ENCODE measurements at places on chromosomes 4 and X. TPM values are rescaled to one million over a fixed set of nuclear protein-coding genes. Genes with fewer than 3 reads are reported as not detected.

GRCh38 chrX:1300449-1300848, 31.8 kb downstream of the CSF2RA start:
- no peaks in the 10 kb centered on the region for H3K27me3 ChIP-seq
- no peaks in the 10 kb centered on the region for H3K36me3 ChIP-seq
- H3K27ac ChIP-seq: no peak overlapping the region
- no peaks in the 10 kb centered on the region for H3K4me1 ChIP-seq
- no peak for DNase-seq

GRCh38 chrX:67648361-67648760, 104.5 kb downstream of the AR start:
- H3K27ac ChIP-seq: no peak overlapping the region
- no peaks in the 10 kb centered on the region for H3K36me3 ChIP-seq
- no peak for DNase-seq
- no peaks in the 10 kb centered on the region for H3K4me1 ChIP-seq
- H3K27me3 ChIP-seq: no peaks in the 10 kb centered on the region

DNA sequence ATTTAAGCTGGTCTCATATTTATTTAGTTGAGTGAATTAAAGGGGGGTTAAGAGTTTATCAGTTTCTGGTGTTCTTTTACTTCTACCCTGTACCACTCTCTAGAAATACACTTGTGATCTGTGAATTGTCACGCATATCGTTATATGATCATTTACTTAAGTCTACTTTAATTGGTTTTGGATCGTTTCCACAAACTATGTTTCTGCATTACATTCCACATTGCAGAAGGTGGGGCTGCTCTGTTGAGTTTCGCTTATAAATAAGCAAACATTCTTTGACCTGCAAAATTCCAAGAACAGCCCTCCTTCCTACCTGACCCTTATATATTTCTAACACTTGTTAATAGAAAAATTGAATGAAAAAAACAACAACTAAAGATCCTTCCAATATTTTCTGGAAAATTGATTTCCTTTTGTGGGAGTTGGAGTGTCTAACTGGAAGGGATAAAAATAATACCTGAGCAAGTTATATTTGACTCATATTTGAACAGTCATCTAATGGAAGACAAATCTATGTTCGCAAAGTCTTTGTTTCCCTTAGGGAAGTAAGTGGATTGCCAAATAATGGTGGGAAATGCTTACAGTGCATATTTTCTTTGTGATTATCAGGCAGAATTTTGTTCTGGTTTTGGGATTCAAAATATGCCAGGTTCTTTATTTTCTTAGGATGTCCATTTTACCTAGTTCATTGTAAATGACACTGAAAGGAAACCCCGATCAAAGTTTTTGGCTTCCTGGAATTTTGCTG, 152.7 kb downstream of the RELL1 start:
- DNase-seq: no peak
- no peaks in the 10 kb centered on the region for H3K36me3 ChIP-seq
- H3K4me1 ChIP-seq: peaks cover 4% of the 10 kb centered on the region
- H3K27me3 ChIP-seq: no peaks in the 10 kb centered on the region

GRCh38 chr4:6442555-6442954, 29.9 kb downstream of the PPP2R2C start:
- H3K27ac ChIP-seq: no peak overlapping the region
- H3K36me3 ChIP-seq: no peaks in the 10 kb centered on the region
- no peaks in the 10 kb centered on the region for H3K4me1 ChIP-seq
- no peak for DNase-seq
- no peaks in the 10 kb centered on the region for H3K27me3 ChIP-seq
- no peak overlapping the region for H3K4me3 ChIP-seq

- no peak for DNase-seq
- no peaks in the 10 kb centered on the region for H3K36me3 ChIP-seq
- no peaks in the 10 kb centered on the region for H3K4me1 ChIP-seq
- H3K27me3 ChIP-seq: no peaks in the 10 kb centered on the region
- no peak overlapping the region for H3K27ac ChIP-seq
Measured at GRCh38 chrX:7050271-7050670, 97.2 kb upstream of the STS start.

DNA sequence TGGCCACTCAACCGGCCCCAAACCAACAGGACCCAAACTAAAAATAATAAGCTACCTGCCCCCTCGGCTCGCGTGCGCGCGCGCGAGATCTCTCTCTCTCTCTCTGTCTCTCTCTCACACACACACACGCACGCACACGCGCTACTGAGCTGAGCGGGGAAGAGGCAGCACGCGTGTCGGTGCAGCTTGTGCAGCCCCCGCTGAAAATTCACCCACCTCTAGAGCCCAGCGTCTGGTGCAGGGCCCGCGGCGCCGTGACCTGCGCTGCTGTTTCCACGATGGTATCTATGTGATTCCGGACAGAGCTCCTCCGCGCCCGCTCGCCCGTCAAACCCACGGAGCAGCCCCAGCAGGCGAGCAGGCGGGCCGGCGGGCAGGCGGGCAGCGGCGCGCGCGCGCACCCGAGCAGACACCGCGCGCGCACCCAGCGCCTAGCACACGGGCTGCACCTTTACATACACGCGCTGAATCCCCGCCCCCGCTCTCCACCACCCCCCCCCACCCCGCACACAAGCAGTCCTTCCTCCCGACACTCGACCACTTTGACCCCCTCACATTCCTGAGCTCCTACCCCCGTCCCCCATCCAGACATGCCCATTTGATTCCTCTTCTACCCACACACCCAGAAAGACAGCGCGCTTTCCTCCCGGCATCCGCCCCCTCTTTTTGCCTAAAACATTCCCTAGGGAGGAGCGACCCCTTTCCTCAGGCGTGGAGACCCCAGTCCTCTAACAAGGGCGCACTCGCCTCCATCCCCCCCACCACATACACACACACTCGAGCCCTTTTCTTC, 1.0 kb downstream of the SLITRK4 start:
- no peak overlapping the region for H3K27ac ChIP-seq
- H3K4me3 ChIP-seq: peak overlapping the region; percentile 35
- H3K4me1 ChIP-seq: no peaks in the 10 kb centered on the region

- no peaks in the 10 kb centered on the region for H3K27me3 ChIP-seq
- no peaks in the 10 kb centered on the region for H3K36me3 ChIP-seq
- H3K27ac ChIP-seq: no peak overlapping the region
- H3K4me1 ChIP-seq: peaks cover 5% of the 10 kb centered on the region
- no peak overlapping the region for H3K4me3 ChIP-seq
- DNase-seq: no peak
Measured at GRCh38 chr4:158538911-158539310, 17.2 kb downstream of the RXFP1 start.

- no peak for DNase-seq
- no peaks in the 10 kb centered on the region for H3K36me3 ChIP-seq
- H3K4me1 ChIP-seq: no peaks in the 10 kb centered on the region
- no peaks in the 10 kb centered on the region for H3K27me3 ChIP-seq
- H3K27ac ChIP-seq: no peak overlapping the region
Measured at GRCh38 chrX:46198858-46199257, 346.4 kb downstream of the ZNF674 start.

DNA sequence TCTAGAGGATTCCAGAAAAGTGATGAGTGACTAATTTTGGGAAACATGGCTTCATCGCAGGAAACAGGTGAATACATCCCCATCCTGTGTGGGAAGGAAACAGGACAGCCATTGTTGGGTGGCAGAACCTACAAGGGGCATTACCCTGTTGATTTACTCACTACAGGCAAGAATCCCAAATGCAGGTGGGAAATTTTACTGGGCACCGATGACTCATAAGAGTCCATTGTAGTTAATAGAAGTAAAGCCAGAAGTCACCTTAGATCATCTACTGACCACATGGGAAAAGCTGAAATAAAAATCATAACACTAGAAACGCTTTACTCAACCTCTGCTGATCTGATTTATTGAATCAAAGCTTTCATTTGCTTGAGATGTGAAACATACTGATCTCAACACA, 136.4 kb downstream of the TRIML1 start:
- no peak overlapping the region for H3K4me3 ChIP-seq
- DNase-seq: no peak
- no peak overlapping the region for H3K27ac ChIP-seq
- no peaks in the 10 kb centered on the region for H3K4me1 ChIP-seq

DNA sequence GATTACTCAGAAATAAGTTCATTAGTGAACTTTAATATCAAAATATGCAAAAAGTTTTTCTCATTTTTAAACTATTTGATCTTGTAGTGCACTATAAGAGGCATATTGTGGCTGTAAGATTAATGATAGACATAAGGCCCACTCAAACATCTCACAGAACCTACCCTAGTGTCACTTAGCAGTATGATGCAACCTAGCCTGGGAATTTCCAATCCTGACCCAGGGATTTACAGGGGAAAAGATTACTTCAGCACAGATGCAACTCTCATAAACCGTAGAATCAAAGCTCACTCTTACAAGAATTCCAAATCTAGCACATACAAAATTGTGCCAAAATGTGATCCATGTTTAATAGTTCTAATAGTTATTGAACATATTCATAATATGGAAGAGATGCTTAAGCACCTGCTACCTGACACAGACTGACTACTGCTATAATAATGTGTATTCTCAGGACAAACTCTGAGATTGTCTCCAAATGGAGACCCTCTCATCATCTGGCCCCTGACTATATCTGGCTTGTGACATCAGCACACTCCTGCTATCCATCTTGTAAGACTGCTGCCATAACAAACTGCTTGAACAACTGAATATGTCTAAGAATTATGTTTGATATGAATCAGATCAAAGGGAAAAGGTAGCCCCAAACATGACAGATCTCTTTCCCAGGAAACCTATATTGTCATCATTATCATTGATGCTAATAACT, 271.9 kb downstream of the PABPC4L start:
- H3K4me3 ChIP-seq: no peak overlapping the region
- no peak overlapping the region for H3K27ac ChIP-seq
- no peaks in the 10 kb centered on the region for H3K27me3 ChIP-seq
- no peaks in the 10 kb centered on the region for H3K36me3 ChIP-seq
- H3K4me1 ChIP-seq: no peaks in the 10 kb centered on the region
- no peak for DNase-seq

GRCh38 chr4:7581477-7581876, 146.7 kb upstream of the PSAPL1 start:
- no peak overlapping the region for H3K27ac ChIP-seq
- H3K27me3 ChIP-seq: no peaks in the 10 kb centered on the region
- no peak for DNase-seq
- H3K36me3 ChIP-seq: no peaks in the 10 kb centered on the region
- H3K4me1 ChIP-seq: no peaks in the 10 kb centered on the region

DNA sequence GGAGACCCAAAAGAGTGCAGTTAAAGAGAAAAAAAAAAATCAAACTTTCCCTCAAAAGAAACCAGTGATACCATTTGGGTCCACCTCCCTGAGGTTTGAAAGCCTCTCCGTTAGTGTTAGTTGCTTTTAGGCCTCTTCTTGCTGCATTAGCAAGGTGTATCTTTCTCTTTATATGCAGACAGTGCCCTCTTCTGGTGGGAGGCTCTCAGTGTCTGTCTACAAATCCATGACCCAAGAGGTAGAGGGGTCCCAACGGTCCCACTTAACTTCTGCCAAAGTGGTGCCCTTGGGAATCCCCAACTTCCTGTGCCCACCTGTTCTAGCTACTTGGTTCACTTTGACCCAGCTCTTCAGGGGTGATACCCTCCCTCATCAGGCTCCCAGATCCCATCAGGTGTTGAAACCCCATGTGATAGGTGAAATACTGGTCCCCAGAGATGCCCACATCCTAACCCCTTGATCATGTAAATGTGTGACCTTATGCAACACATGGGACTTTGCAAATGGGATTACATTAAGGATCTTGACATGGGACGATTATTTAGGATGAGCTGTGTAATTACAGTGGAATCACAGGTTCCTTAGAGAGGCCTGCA, 63.7 kb upstream of the CD99 start:
- no peak overlapping the region for H3K27ac ChIP-seq
- no peaks in the 10 kb centered on the region for H3K27me3 ChIP-seq
- H3K4me3 ChIP-seq: no peak overlapping the region

DNA sequence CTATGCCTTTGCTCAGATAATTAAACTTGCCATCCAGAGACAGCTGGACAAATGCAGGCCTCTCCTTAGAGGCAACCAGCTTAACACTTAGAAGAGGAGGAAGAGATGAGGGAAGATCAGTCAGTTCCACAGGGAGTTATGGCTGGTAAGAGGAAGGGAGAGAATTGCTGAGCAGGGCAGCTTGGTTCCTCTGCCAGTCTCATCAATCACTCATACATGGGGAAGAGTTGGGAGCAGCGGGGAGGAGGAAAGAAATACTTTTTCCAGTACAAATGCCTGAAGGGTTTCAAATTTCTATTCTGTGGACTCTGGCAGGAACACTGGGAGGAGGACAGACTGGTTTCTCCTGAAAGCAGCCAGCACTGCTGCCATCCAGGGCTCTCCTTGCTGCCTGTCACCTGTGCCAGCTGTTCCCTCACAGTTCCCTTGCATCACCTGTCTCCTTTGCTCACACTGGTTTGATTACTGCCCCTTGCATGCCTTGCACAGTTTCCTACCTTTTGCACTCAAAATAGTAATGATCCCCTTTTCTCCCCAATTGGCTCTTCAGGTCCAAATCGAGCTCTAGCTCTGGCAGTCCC, 59.5 kb downstream of the PGRMC2 start:
- H3K4me3 ChIP-seq: no peak overlapping the region
- no peaks in the 10 kb centered on the region for H3K4me1 ChIP-seq
- no peaks in the 10 kb centered on the region for H3K27me3 ChIP-seq
- H3K27ac ChIP-seq: no peak overlapping the region
- no peaks in the 10 kb centered on the region for H3K36me3 ChIP-seq
- no peak for DNase-seq

- no peak overlapping the region for H3K27ac ChIP-seq
- DNase-seq: peak; percentile 11
- no peak overlapping the region for H3K4me3 ChIP-seq
- H3K36me3 ChIP-seq: no peaks in the 10 kb centered on the region
- no peaks in the 10 kb centered on the region for H3K4me1 ChIP-seq
Measured at GRCh38 chr4:100682477-100683218, 164.8 kb upstream of the EMCN start.

- DNase-seq: no peak
- no peaks in the 10 kb centered on the region for H3K4me1 ChIP-seq
- no peaks in the 10 kb centered on the region for H3K36me3 ChIP-seq
- H3K27ac ChIP-seq: no peak overlapping the region
Measured at GRCh38 chr4:3777669-3778068, 11.5 kb downstream of the ADRA2C start.

- no peaks in the 10 kb centered on the region for H3K36me3 ChIP-seq
Measured at GRCh38 chrX:74523224-74523623, 91.2 kb downstream of the RLIM start.

- H3K27ac ChIP-seq: no peak overlapping the region
- no peak for DNase-seq
- no peak overlapping the region for H3K4me3 ChIP-seq
Measured at GRCh38 chrX:152814048-152814447, 16.5 kb downstream of the CETN2 start.

DNA sequence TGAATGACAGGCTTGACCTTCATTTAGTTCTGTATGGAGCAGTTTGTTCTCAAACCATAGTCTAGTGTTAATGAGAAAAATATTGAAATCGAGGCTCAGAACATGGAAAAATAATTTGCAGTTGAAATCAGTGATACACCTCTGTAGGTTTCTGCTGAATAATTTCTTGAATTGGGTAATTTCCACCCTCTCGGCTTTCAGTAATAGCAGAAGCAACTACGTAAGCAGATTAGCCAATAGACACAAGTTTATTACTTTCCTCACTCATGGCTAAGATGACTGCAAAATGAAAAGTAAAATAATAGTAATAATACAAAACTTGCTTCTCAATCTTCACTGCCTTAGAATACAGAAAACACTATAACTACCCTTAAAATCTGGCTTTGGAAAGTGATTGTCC, 46.0 kb downstream of the USP38 start:
- H3K36me3 ChIP-seq: no peaks in the 10 kb centered on the region
- DNase-seq: no peak
- no peaks in the 10 kb centered on the region for H3K4me1 ChIP-seq

The VCX3A gene
- 0.30 TPM for polyA plus RNA-seq

The SORCS2 gene
- 0.14 TPM for polyA plus RNA-seq

The C1QTNF7 gene
- 0.54 TPM for polyA plus RNA-seq

The DUX4 gene
- not detected for polyA plus RNA-seq

The CHM gene
- polyA plus RNA-seq: 3.9 TPM

The LIMCH1 gene
- 12.0 TPM for polyA plus RNA-seq

Measured in pancreas (tissue), 10 donors.